ENCODE measurements at places on chromosomes 3 and 15.

DNA sequence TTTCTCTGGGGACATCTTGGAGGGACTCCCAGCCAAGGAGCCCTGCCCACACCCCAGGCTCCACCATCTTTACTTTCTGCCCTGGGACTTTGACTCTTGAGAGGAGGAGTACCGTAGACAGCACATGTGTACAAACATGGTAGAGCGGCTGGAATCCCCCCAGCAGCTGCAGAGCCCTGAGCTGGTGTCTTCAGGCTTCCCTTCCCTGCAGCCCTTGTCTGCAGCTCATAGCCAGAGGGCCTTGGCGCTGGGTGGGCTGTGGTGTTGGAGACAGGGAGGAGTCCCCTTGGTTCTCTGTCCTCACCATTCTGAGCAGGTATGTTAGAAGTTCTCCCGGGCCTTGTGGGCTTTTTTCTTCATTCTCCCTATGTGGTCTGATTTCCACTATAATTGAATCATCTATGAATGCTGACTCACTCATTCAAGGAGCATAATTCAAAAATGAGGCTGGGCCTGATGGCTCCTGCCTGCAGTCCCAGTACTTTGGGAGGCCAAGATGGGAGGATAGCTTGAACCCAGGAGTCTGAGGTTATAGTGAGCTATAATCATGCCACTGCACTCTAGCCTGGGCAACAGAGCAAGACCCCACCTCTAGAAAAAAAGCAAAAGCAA is 97.8 kb upstream of the MEF2A start:
- no peak for DNase-seq

DNA sequence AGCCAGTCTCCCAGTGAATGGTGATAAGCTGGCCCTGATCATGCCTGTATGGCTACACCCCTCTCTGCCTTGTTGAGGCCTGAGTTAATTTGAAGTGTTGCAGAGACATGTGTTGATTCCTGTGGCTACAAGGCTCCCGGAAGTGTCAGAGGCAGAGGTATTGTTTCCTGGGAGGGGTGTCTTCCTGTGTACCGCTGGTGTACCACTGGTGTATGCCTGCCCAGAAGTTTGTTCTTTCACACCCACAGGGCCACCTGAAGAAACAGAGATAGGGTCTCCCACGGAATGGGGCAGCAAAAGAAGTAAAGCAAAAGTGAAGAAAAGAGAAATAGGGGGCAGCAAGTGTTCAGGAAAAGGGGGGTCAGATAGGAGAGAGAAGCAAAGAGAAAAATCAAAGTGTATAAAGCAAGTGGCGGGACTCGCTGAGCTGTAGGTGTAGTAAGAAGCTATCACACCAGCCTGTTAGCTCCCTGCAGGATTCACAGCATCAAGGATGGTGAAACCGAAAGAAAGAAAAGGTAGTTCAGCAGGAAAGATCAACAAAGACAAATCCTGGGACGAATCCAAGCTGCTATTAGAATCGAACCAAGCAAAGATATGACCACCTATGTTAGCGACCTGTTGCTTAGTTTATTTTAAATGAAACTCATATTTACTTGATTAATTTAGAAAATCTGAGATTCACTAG is 36.6 kb upstream of the CD47 start:
- peak; percentile 62 for DNase-seq

DNA sequence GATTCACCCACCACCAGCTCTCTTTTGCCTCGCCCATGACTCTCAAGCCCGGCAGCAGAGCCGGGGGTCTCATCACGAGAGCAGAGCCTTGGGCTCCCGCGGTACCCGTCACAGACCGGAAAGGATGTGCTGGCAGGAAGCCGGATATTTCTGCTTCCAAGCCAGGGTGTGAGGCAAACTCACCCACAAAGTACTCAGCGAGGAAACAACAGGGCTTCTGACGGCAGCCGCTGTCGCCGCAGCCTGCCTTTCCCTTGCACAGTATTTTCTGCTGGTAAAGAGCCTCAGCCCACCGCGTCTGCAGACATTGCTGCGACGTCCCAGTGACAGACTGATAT is 119.9 kb downstream of the NSMCE3 start:
- no peak for DNase-seq

DNA sequence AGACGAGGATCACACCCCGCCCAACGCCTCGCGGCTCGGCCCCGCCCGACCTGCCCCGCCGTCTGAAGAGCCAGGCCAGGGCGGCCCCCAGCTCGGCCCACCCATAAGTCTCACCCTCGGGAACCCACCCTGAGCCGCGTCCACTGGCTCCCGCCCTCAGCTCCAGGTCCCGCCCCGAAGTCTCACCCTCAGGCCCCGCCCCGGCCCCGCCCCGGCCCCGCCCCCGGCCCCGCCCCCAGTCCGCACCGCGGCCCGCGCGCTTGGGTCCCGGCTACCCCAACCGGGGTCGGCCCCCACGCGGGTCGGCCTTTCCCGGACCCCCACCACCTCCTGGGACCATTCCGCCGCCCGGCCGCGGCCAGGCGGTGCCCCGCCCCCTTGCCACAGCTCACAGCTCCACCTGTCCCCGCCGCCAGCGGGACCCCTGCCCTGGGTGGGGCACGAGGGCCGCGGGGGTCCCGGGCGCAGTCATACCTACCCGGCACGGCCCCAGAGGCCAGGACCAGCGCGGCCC is 489 bp downstream of the CSPG5 start:
- no peak for DNase-seq

GRCh38 chr3:138356730-138357405 is 8.5 kb downstream of the MRAS start:
- DNase-seq = no peak

DNA sequence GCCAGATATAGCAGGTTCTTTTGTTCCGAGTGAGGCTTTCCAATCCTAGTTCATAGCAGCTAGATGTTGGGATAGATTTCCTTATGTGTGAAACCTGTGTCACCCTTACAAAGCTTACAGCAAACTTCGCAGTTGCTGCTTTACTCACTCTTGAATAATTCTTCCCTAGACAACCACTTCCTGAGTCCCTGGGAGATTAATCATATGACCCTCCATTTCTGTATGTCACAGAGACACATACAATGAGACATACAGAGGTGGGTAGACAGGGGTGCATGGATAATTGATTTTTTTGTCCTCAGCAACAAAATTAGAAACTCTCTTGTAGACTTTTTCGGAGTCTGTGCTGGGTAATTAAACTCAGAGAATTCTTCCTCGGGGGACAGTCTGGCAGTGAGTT is 163.2 kb downstream of the NSUN3 start:
- DNase-seq = no peak

DNA sequence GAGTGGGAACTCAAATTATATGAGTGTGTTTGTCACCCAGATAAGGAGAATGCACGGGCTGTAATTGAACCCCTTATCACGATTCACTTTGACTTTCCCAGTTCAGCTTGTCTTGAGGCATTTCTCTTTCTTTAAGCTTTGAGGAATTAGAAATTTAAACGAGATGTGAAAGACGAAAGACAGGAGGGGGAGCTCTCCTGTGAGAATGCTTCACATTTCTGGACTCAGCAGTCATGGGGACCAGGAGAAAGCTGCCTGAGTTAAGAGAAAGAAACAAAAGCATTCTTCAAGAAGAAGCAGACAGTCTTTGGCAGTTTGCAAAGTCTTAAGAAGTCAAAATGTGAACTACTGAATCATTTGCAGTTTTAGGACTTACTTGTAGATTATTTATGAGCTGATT is 205.6 kb downstream of the NECTIN3 start:
- no peak for DNase-seq

- DNase-seq = no peak
Observed at GRCh38 chr3:185978516-185978915, 40.7 kb upstream of the TRA2B start.

- no peak for DNase-seq
Observed at GRCh38 chr3:100400419-100400779, 490 bp downstream of the TOMM70 start.

GRCh38 chr15:45611305-45611704 is 23.5 kb upstream of the SQOR start:
- DNase-seq = no peak

DNA sequence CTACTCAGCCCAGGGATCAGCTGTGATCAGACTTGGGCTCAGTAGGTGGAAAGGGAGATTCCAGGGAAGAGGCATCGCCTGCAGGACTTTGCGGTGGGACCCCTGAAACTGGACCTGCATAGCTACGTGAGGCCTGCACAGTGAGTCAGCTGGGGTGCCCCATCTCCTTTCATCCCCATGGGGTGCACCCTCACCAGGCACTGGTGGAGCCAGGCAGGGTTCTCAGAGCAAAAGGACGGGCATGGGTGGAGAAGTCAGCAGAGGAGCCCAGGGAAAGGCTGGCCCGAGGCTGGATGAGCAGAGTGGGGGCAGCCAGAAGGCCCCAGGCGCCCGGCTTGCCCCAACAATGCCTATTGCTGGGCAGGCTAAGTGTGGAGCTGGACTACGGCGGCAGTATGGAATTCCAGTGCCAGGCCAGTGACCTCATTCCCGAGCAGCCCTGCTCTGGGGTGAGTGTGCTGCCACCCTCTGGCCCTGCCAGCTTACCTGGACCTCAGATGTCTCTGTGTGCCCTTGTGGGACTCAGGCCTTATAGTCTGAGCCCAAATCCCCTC is 19.7 kb downstream of the ACAA1 start:
- no peak for DNase-seq

DNA sequence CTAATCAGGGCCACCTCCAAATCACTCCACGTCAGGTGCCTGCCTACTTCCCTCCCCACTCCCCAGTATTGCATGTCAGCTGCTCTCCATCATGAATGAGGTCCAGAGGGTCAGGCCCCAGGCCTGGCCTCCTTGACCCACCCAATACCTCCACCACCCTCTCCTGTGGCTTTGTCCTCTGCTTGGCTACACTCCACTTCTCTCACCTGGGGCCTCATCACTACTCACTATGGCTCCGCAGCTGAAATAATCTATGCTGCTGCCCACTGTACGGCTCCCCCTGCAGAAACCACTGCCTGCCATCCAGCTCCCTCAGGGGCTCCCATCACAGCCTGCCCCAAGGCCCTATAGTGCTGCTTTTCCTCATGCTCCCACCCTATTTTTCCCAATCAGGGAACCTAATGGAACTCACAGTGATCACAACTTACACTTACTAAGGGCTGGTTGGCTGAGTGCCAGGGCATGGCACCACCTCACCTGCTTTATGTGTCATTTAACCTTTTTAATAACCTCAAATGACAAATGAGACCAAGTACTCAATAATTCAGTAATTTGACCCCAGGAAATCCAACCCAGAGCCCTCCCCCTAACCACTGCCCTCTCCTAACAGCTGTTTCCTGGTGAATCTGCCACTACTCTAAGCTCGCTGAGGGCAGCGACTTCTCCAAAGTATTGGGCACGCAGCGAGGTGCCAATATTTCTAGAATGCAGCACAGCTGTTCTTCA is 2.3 kb downstream of the GORASP1 start:
- no peak for DNase-seq

- DNase-seq = peak; percentile 10
Observed at GRCh38 chr3:75192146-75192616, 471.9 kb upstream of the FRG2C start.

- no peak for DNase-seq
Observed at GRCh38 chr15:30954674-30955073, 36.8 kb downstream of the MTMR10 start.

DNA sequence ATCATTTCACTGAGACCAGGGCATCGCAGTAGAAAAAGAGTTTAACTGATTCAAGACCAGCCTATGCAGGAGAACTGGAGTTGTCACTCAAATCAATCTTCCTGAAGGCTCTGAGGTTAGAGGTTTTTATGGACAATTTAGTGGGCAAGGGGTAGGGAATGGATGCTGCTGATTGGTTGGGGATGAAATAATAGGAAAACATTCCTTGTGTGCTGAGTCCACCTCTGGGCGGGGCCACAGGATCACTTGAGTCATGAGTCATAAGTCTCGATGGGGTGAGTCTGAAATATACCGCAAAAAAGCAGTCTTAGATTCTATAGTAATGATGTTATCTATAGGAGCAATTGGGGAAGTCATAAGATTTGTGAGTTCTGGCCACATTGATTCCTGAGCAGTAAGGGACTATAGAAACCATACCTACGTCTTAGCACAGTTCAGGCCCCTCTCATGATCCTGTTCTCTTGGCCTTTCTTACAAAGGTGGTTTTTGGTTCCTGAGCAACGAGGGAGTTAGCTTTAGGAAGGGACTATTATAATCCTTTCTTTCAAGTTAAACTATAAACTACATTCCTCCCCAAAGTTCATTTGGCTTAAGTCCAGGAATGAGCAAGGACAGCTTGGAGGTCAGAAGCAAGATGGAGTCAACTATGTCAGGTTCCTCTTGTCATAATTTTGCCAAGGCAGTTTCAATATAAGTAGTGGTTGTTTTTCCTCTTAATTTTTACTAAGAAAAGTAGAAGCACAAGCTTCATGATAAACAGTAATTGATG is 2.7 kb upstream of the OPA1 start:
- DNase-seq = no peak

DNA sequence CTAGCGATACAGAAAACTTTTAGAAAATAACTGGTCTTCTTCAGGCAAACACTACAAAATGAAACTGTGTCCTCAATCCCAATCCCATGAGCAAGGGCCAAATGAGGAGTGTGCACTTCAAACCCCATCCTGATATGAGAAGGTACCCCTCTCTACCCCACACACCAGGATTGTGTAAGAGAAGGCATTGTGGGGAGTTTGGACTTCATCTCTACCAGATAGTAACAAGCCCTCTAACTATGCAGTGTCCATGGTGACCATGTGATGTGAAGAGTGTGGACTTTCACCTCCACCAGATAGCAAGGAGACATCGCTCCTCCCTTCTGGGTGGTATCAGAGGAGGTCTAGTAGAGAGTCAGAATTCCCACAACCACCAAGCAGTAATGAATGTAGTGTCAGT is 769.3 kb downstream of the MECOM start:
- no peak for DNase-seq

- DNase-seq = no peak
Observed at GRCh38 chr3:57206423-57206822, 6.6 kb upstream of the HESX1 start.

DNA sequence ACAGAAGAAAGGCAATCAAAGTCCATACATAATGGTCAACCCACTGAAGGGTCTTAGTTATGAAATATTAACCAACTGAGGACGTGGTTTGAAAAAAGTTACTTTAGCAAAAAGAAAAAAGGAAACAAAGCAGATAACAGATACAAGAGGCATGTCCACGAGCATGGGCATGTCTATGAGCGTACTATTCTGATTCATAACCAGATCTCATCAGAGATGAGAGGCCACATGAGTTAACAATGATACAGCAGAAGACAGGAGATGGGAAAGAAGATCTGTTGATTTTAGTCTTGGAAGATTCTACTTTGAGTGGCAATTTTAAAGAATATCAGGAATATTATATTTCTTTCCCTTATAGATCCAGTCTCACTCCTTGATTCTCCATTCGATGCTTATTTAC is 262.9 kb upstream of the SLITRK3 start:
- DNase-seq = no peak

DNA sequence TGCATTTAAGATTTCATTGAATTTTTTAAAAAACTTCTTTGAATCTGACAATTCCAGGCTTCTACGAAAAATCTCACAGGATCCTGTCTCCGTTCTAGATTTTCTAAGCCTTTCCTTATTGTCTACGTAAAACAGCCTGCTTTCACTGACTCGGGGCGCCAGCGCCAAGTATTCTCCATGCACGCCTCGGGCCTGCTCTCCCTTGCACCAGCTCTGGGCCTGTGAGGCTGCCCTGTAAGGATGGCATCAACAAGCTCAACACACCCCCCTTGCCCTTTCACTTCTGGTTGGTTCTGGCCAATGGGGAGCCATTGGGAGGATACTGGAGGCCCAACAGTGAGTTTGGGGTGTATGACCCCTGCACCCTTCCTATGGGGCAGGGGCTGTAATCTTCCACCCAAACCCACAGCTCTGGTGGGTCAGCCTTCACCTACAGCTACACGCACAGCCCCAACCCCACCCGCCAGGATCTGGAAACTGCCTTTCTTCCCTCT is 47.8 kb downstream of the SLC41A3 start:
- no peak for DNase-seq

Measured in central memory CD8-positive, alpha-beta T cell (primary cell).